Regular cardiac myocyte (primary cell): ENCODE measurements at places on chromosomes 1 and 21. TPM values are rescaled to one million over a fixed set of nuclear protein-coding genes. Genes with fewer than 3 reads are reported as not detected.

The CCDC181 gene
- 0.77 and 1.7 TPM in 2 replicates for total RNA-seq

The DENND2D gene
- total RNA-seq, result 2.1 and 10.7 TPM in 2 replicates

The PODN gene
- total RNA-seq, result 5.6 and 22.3 TPM in 2 replicates

The UBASH3A gene
- not detected in 2 replicates for total RNA-seq

The FBXO2 gene
- 0.19 and 1.4 TPM in 2 replicates for total RNA-seq

The NFASC gene
- total RNA-seq, result 13.8 and 42.6 TPM in 2 replicates

The HSPA6 gene
- 0.96 and 2.3 TPM in 2 replicates for total RNA-seq

The SLAMF6 gene
- total RNA-seq, result not detected in 2 replicates

The RASSF5 gene
- 0.38 and 2.5 TPM in 2 replicates for total RNA-seq

The KCNE1 gene
- 0.19 and 0.56 TPM in 2 replicates for total RNA-seq

The CD34 gene
- total RNA-seq, result 0.38 and 0.56 TPM in 2 replicates

The SV2A gene
- total RNA-seq, result 8.7 and 10.2 TPM in 2 replicates

The SPAG17 gene
- total RNA-seq, result under 0.01 TPM in 1 of 2 replicates, not detected in the other

The CD1B gene
- not detected in 2 replicates for total RNA-seq

The NBPF10 gene
- total RNA-seq, result 2.5 and 3.1 TPM in 2 replicates

The PTPN22 gene
- total RNA-seq, result 2.1 and 3.1 TPM in 2 replicates

The PCAT6 gene
- total RNA-seq, result 0.56 TPM in 1 of 2 replicates, not detected in the other

The IQGAP3 gene
- 2.8 and 31.2 TPM in 2 replicates for total RNA-seq

The VSIG8 gene
- not detected in 2 replicates for total RNA-seq

The SPRR3 gene
- not detected in 2 replicates for total RNA-seq

The FLG2 gene
- not detected in 2 replicates for total RNA-seq

The S100B gene
- total RNA-seq, result 0.28 TPM in 1 of 2 replicates, not detected in the other

The TMEM51 gene
- total RNA-seq, result 5.8 and 7.0 TPM in 2 replicates

The CFAP107 gene
- total RNA-seq, result not detected in 2 replicates

The PPIAL4G gene
- not detected in 2 replicates for total RNA-seq

The L1TD1 gene
- not detected in 2 replicates for total RNA-seq

The ZCCHC17 gene
- 33.3 and 55.2 TPM in 2 replicates for total RNA-seq

The C1orf122 gene
- 26.5 and 33.3 TPM in 2 replicates for total RNA-seq

The FCER1A gene
- total RNA-seq, result not detected in 2 replicates

The HTR6 gene
- not detected in 2 replicates for total RNA-seq

The DCDC2B gene
- not detected in 2 replicates for total RNA-seq

The COG2 gene
- total RNA-seq, result 16.3 and 20.3 TPM in 2 replicates

The RPS27 gene
- 915 and 1,485 TPM in 2 replicates for total RNA-seq

The MATN1 gene
- total RNA-seq, result 0.28 TPM in 1 of 2 replicates, not detected in the other

The TP73 gene
- total RNA-seq, result not detected in 2 replicates

The LCE6A gene
- not detected in 2 replicates for total RNA-seq

The TEDDM1 gene
- not detected in 2 replicates for total RNA-seq
